Skin of body (tissue), 3 donors: ENCODE measurements at places on chromosomes 13 and 19. TPM values are rescaled to one million over a fixed set of nuclear protein-coding genes. Genes with fewer than 3 reads are reported as not detected.

COL4A2 gene
- total RNA-seq, result 479 TPM

CATSPERD gene
- total RNA-seq, result not detected

DNA sequence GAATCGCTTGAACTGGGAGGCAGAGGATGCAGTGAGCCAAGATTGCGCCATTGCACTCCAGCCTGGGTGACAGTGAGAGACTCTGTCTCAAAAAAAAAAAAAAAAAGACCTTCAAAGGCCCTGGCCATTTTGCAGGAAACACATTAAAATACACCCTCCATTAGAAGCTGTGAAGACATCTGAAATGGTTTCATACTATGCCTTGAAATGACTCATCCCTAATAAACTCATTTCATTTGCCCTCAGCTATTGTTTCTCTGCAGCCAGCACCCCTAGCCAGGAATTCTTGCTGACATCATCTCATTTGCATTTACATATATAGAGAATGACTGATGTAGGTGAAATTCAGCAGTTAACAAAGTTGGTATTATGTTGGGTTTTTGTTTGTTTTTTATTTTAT is 8.7 kb downstream of the EML2 start:
- DNase-seq, result no peak

DNA sequence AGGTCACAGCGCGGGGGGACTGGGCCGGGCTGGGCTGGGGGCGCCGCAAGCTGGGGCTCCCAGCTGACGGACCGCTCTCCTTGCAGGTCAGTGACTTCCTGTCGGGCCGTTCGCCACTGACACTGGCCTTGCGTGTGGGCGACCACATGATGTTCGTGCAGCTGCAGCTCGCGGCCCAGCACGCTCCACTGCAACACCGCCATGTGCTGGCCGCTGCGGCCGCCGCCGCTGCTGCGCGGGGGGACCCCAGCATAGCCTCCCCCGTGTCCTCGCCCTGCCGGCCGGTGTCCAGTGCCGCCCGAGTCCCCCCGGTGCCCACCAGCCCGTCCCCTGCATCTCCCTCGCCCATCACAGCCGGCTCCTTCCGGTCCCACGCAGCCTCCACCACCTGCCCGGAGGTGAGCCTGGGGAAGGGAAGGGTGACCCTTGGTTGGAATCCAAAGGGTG is 5.7 kb downstream of the MIDN start:
- no peak for DNase-seq

DNA sequence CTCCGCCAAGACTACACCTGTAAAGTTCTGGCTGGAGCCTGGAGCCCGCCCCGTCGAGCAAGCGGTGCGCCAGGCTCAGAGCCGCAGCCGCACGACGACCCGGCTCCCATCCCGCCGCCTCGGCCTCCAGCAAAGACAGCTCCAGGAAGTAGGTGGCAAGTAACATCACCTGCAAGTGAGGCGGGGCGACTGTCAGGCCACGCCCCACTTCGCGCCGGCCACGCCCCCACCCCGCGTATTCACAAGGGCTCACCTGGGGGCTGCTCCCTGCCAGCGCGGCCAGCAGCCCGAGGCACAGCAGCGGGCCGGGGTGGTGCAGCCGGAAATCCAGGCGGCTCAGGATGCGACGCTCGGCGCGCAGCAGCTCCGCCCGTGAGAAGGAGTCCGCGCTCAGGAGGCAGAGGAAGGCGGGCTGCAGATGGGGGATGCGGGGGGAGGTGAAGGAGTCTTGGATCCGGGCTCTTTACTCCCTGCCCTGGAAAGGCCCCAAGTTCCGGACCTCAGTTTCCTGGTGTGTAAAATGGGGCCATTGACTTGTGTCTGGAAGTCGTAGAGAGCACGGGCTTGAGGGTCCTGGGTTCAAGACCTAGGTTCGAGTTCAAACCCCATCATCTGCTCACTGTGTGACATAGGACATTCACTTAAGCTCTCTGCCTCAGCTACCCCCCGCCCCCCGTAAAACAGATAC is 3.2 kb downstream of the CCNP start:
- DNase-seq, result no peak

DNA sequence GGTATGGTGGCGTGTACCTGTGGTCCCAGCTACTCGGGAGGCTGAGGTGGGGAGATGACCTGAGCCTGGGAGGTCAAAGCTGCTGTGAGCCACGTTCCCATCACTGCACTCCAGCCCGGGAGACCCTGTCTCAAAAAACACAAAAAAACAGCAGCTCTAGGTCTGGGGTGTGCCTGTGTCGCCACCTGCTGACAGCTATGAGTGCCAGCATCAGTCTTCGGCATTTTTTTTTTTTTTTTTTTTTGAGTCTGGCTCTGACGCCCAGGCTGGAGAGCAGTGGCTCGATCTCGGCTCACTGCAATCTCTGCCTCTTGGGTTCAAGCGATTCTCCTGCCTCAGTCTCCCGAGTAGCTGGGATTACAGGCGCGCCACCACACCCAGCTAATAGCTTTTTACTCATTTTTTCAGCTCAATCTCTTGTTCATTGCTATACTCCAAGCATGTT is 10.1 kb downstream of the AP2S1 start:
- peak; percentile 52 for DNase-seq
